NCI-H446 (cell line): ENCODE measurements at places on chromosomes 13 and 19.

GRCh38 chr19:14992780-14993179 lies 13.1 kb upstream of the SLC1A6 start:
- no peak for DNase-seq

DNA sequence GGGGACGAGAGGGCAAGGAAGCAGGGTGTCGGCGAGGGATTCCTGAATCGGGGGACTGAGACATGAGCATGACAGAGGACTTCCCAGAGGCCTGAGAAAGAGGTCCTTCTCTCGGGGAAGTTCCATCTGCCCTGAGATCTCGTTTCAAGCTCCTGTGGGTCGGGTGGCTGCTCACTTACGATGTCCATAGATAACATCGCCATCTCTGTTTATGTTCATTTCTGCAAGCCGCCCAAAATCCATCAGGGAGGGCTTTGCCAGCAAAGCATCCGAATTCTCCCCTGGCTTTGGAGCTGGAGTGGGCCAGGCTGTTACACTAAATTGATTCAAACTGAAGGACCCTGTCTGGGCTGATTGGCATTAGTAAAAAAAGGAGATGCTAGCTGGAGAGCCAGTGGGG lies 5.9 kb downstream of the DMKN start:
- DNase-seq = no peak

DNA sequence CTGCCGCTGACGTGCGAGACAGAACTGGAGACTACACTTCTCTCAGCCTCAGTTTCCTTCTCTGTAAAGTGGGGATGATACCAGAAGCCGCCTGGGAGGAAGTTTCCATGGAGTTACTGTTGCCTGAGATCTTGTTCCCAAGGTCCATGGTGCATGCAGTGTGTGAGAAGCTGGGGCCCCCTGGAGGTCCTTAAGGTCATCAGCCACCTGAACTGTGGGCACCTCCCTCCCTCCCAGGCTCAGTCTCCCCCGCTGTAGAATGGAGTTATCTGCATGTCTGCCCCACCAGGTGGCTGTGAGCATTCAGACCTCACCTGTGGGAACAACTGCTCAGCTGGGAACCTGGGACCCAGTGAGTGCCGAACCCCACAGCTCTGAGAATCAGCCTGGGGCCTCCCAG lies 2.7 kb downstream of the CRX start:
- no peak for DNase-seq

DNA sequence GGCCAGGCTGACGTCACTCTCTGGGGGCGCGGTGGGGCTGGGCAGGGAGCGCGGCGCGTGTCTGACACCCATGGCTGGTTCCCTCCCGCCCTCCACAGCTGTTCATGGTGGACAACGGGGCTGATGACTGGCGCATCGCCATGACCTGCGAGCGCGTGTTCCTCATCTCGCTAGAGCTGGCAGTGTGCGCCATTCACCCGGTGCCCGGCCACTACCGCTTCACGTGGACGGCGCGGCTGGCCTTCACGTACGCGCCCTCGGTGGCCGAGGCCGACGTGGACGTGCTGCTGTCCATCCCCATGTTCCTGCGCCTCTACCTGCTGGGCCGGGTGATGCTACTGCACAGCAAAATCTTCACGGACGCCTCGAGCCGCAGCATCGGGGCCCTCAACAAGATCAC lies 14.7 kb downstream of the KCNN1 start:
- no peak for DNase-seq

DNA sequence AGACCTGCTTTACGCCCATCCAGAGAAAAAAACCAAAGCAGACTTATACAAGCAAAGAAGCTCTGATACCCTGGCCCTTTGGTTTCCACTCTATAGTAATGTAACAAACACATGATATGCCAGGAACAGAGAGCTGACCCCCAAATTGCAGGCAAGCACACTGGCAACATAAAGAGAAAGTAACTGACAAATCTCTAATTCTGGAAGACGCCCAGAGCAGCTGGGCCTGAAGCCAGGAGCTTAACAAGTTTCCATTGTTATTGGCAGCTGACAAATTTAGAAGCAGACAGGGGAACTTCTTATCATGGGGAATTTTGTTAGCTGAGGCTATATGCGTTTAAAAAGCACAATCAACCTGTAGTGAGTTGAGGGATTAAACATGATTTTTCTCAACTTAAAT lies 158.0 kb downstream of the DLEU7 start:
- DNase-seq = peak; percentile 85

DNA sequence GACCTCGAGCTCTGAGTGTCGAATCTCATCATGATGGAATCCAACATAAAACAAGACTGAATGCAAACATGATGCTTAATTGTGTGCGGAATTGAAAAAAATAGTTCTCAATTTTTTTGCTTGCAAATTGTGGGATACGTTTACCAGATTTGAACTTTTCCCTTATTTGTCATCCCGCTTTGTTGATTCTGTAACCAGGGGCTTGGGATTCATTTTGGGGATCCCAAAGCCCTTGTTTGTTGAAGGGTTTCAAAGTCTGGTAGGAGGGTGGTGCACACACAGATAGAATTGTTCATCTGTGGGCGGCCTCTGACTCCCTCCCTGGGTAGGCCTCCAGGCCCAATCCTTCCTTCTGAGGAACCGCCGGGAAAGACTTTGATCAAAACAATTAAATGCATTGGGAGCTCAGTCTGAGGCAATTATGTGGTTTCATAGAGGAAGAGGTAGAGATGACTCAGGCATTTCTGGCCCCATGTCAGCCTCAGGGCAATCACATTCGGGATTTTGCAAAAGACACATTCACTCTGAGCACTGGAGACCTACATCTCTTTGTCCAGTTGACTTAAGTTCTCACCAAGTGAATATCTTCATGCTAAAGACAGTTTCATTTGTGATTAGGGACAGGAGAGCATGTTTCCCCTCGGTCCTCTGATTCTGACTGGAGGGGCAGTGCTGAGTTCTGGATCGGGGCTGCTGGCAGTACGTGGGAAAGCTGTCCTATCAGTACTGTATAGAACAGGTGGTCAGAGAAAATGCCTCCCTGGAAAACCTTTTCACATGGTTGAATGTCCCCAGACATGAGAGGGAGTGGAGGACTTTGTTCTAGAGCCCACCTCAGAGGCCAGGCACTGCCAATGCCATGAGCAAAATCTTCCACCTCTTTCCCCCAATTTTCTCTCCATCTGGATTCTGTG lies 27.8 kb upstream of the IGFL4 start:
- no peak for DNase-seq

DNA sequence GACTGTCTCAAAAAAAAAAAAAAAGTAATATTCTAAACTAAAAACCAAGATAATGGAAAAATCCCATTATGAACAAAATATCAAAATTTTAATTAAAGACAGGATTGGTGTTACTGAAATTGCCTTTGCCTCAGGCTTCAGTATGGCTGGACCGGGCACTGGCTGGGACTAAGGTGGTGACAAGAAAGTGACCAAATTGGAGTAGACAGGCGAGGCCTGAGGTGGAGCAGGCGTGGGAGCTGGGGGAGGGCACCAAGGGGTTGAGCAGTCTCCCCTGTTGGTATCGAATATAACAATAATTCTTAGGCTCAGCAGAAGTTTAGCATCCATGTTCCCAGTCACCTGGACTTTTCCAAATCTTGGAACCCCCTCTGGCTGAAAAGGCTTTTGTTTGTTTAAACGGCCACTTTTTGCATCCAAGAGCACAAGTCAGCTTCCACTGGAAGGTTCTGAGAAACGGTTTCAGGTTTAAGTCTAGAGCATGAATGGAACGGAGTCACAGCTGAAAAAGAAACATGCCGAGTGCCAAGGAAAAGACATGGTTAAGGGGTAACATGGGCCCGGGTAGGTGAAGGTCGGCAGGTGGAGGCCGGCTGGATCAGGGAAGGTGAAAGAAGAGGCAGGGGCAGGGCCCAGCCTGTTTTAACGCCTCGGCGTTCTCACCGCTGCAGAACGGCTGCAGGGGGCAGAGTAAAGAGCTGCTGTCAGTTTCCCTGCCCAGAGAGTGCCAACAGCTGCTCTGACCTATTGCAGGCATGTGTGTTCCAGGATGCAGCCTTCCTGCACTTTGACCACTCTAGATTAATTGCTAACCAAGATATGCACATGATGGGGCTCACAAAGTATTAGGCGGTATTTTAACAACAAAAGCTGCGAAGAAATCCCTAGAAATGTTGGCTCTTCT lies 104.4 kb downstream of the TM9SF2 start:
- peak; percentile 43 for DNase-seq
